ENCODE measurements at places on chromosomes 1 and 21.

GRCh38 chr1:201334325-201335173, 42.9 kb downstream of the TNNT2 start:
- no peaks in the 10 kb centered on the region for H3K36me3 ChIP-seq
- DNase-seq: no peak
- H3K27ac ChIP-seq: no peak overlapping the region

GRCh38 chr1:231170875-231171274, 9.0 kb downstream of the TRIM67 start:
- no peaks in the 10 kb centered on the region for H3K36me3 ChIP-seq
- H3K4me1 ChIP-seq: no peaks in the 10 kb centered on the region
- no peak for DNase-seq

- no peak overlapping the region for H3K27ac ChIP-seq
- H3K4me3 ChIP-seq: no peak overlapping the region
- H3K36me3 ChIP-seq: no peaks in the 10 kb centered on the region
- no peaks in the 10 kb centered on the region for H3K27me3 ChIP-seq
- no peak for DNase-seq
These were observed 65.4 kb downstream of the ZSCAN20 start for GRCh38 chr1:33537885-33538284.

- 0 out of 2 replicates have a peak, but pooled peaks cover 2% of the 10 kb centered on the region for H3K27me3 ChIP-seq
- H3K4me3 ChIP-seq: no peak overlapping the region
- no peak for DNase-seq
- no peak overlapping the region for H3K27ac ChIP-seq
These were observed 37.2 kb downstream of the SUSD4 start for GRCh38 chr1:223326776-223327175.

DNA sequence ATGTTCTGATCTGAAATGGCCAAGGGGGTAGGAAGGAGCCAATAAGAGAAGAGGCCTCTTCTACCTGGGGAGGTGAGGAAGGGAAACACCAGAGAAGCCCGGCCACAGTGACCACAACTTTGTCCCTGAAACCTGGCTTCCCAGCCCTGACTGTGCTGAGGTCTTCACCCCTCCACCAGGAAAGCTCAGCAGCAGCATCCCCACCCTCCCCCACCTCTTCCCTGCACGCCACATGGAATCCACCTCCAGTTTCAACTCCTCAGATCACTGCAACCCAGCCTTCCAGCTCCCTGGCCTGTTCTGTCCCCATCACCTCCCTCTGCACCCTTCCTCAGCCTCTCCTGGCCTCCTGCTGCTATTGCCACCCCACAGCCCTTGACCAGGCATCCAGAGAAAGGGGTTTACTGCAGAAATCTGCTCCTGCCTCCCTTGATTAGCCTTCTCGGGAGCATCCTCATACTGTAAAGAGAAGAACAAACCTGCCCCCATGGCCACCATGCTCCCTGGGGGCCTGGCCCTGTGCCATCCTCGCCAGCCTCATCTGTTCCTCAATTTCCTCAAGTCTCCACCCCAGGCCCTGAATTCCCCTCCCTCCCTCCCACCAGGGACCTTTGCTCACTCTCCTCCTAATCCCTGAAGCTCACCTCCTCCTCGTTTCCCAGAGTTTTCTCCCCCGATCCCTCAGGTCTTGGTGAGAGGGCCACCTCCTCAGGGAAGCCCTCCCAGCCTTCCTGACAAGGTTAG, 450.9 kb downstream of the MATN1 start:
- no peak for DNase-seq
- H3K27ac ChIP-seq: no peak overlapping the region
- no peaks in the 10 kb centered on the region for H3K36me3 ChIP-seq
- H3K4me1 ChIP-seq: no peaks in the 10 kb centered on the region
- H3K4me3 ChIP-seq: no peak overlapping the region

- no peak overlapping the region for H3K27ac ChIP-seq
- DNase-seq: no peak
- no peaks in the 10 kb centered on the region for H3K36me3 ChIP-seq
- no peak overlapping the region for H3K4me3 ChIP-seq
- H3K4me1 ChIP-seq: no peaks in the 10 kb centered on the region
These were observed 81.5 kb downstream of the CAMK2N1 start for GRCh38 chr1:20404466-20404865.

GRCh38 chr1:28860332-28861073, 48.5 kb downstream of the OPRD1 start:
- no peaks in the 10 kb centered on the region for H3K4me1 ChIP-seq
- no peak overlapping the region for H3K27ac ChIP-seq
- no peak for DNase-seq
- H3K36me3 ChIP-seq: no peaks in the 10 kb centered on the region
- H3K4me3 ChIP-seq: no peak overlapping the region

DNA sequence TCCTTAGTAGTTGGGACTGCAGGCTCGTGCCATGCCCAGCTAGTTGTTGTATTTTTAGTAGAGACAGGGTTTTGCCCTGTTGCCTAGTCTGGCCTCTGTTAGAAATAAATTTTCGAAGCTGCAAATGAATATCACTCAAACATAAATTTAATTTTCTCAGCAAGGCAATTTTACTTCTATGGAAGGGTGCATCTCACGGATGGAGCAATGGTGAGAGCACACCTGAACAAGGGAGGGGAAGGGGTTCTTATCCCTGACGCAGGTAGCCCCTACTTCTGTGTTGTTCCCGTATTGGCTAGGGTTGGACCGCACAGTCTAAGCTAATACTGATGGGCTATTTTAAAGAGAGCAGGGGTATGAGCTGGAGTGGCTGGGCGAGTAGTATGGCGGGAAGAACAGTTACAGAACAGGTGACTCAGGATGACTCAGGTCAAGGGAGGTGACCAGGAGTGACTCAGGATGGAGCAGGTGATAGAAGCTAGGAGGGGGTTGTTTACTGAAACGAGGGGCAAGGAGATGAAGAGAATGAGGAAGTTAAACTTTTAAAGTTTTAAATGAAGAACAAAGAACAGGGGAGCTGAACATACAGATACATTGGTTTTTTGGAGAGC, 7.5 kb downstream of the MDM4 start:
- H3K36me3 ChIP-seq: peaks cover 12% of the 10 kb centered on the region
- H3K27ac ChIP-seq: peak overlapping the region; percentile 1
- H3K4me3 ChIP-seq: no peak overlapping the region
- DNase-seq: no peak
- H3K4me1 ChIP-seq: peaks cover 35% of the 10 kb centered on the region
- no peaks in the 10 kb centered on the region for H3K27me3 ChIP-seq

DNA sequence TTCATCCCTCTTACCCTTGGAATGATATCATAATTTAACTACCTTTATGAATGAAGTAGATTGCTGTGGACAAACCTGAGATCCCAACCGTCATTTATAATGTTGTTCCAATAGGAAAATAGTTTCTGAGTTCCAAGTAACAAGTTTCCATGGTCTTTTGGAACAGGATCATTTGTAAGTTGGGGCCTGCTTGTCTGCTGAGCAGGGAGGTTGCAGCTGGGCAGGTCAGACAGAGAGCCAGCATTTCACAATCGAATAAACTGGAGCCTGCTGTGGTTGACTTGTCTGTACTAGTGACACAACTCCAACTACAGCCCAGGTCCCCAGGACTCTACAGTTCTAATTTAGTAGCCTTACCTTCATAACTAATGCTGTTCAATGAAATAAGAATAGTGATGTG, 18.6 kb upstream of the RALGPS2 start:
- H3K36me3 ChIP-seq: no peaks in the 10 kb centered on the region
- H3K27me3 ChIP-seq: no peaks in the 10 kb centered on the region

GRCh38 chr1:31991182-31991581, 22.5 kb upstream of the KHDRBS1 start:
- H3K27me3 ChIP-seq: no peaks in the 10 kb centered on the region
- no peaks in the 10 kb centered on the region for H3K36me3 ChIP-seq
- H3K4me3 ChIP-seq: no peak overlapping the region
- H3K27ac ChIP-seq: no peak overlapping the region
- DNase-seq: no peak
- H3K4me1 ChIP-seq: no peaks in the 10 kb centered on the region

- no peaks in the 10 kb centered on the region for H3K36me3 ChIP-seq
- H3K27me3 ChIP-seq: no peaks in the 10 kb centered on the region
- H3K27ac ChIP-seq: no peak overlapping the region
- H3K4me1 ChIP-seq: no peaks in the 10 kb centered on the region
- no peak overlapping the region for H3K4me3 ChIP-seq
These were observed 28.5 kb upstream of the SPSB1 start for GRCh38 chr1:9263984-9264872.

- H3K27me3 ChIP-seq: no peaks in the 10 kb centered on the region
- H3K4me3 ChIP-seq: no peak overlapping the region
- DNase-seq: no peak
- H3K27ac ChIP-seq: no peak overlapping the region
These were observed 29.6 kb upstream of the LRRC8D start for GRCh38 chr1:89791064-89791726.

GRCh38 chr1:24849672-24850295, 80.3 kb downstream of the RUNX3 start:
- no peaks in the 10 kb centered on the region for H3K36me3 ChIP-seq
- no peaks in the 10 kb centered on the region for H3K4me1 ChIP-seq
- no peaks in the 10 kb centered on the region for H3K27me3 ChIP-seq
- DNase-seq: no peak
- H3K27ac ChIP-seq: no peak overlapping the region

DNA sequence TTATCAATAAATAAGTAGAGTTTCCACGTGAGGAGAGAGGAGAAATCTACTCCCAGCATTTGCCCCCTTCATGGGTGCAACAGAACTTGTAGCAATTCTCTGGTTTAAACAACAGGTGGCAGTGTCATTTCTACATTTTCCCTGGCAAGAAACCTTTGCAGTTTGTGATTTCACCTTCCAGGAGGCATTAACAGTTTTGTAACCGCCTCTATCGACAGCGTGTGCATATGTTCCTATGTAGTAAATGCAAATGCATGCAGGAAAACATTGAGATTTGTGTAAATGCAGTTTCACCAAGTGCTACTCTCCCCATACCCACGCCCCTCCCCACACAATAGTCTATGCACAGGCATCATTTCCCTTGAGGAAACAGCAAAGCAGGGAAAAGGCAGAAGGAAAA, 494.7 kb downstream of the SMYD3 start:
- H3K27me3 ChIP-seq: no peaks in the 10 kb centered on the region
- no peak overlapping the region for H3K27ac ChIP-seq
- H3K36me3 ChIP-seq: no peaks in the 10 kb centered on the region
- H3K4me1 ChIP-seq: no peaks in the 10 kb centered on the region

- H3K4me1 ChIP-seq: no peaks in the 10 kb centered on the region
- H3K27me3 ChIP-seq: no peaks in the 10 kb centered on the region
- H3K27ac ChIP-seq: no peak overlapping the region
- no peaks in the 10 kb centered on the region for H3K36me3 ChIP-seq
- H3K4me3 ChIP-seq: no peak overlapping the region
These were observed 111.1 kb downstream of the GLUL start for GRCh38 chr1:182280504-182280900.

GRCh38 chr1:18635891-18636595, 5.4 kb downstream of the PAX7 start:
- peaks cover 28% of the 10 kb centered on the region for H3K27me3 ChIP-seq
- DNase-seq: no peak

GRCh38 chr1:191669629-191670028, 488.6 kb upstream of the RGS18 start:
- H3K36me3 ChIP-seq: no peaks in the 10 kb centered on the region
- H3K27ac ChIP-seq: no peak overlapping the region
- no peaks in the 10 kb centered on the region for H3K27me3 ChIP-seq
- H3K4me3 ChIP-seq: no peak overlapping the region
- no peaks in the 10 kb centered on the region for H3K4me1 ChIP-seq
- DNase-seq: no peak

- no peaks in the 10 kb centered on the region for H3K36me3 ChIP-seq
- H3K27ac ChIP-seq: no peak overlapping the region
- H3K4me3 ChIP-seq: no peak overlapping the region
- no peaks in the 10 kb centered on the region for H3K4me1 ChIP-seq
- DNase-seq: no peak
These were observed 65.4 kb downstream of the TIAM1 start for GRCh38 chr21:31278511-31279130.

DNA sequence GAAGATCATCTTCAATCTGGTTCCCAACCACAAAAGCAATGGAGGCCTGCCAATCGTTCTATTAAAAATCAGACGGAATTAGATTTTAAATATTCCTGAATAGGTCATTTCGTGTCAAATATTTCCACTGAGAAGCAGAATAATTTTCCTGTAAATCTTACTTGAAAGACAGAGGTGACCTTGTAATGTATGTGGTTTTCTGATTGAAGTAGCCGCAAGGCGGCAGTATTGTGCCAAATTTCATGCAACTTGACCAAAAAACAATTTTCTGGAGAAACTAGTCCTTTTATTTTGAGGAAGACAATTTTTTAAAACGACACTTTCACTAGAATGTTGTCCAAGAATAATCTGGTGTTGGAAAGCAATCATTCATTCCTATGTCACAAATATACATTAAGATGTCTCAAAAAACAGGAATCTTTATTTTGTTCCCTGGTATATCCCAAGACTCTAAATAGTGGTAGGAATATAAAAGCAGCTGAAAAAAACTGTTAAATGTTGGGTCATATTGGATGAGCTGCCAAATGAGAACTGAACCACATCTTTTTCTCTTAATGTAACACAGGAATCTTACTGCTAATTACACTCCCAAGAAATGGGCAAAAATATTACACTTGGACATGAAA, 33.6 kb downstream of the SPAG17 start:
- no peak overlapping the region for H3K4me3 ChIP-seq
- no peaks in the 10 kb centered on the region for H3K36me3 ChIP-seq
- H3K4me1 ChIP-seq: no peaks in the 10 kb centered on the region
- no peak overlapping the region for H3K27ac ChIP-seq
- no peaks in the 10 kb centered on the region for H3K27me3 ChIP-seq
- DNase-seq: peak; percentile 8

DNA sequence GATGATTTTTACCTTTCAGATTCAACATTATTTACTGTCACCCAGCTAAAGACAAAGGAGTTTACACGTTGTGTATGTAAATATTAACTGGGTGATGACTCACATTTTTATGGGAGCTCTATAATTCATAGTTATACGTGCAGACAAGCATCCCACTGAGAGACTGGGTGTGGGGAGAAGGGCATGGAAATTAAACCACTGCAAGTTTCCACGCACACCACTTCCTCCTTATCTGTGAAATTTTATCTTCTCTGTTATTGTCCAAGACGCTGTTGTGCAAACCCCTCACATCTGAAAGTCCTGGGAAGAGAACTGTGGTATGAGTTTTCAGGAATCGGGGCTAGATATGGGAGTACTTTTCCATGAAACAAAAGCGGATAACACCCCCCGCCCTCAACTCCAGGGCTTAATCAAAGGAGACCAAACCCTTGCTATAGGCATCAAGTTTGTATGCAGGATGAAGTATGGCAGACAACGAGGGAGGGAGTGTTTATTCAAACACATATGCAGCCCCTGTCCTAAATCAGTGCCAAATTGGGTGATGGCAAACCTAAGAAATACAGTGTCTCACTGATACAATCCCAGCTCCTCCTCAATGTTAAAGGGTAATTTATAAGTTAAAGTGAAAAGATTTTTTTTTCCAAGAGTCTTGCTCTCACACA, 23.3 kb upstream of the DPT start:
- DNase-seq: no peak
- no peaks in the 10 kb centered on the region for H3K27me3 ChIP-seq
- no peaks in the 10 kb centered on the region for H3K36me3 ChIP-seq
- H3K27ac ChIP-seq: no peak overlapping the region

- no peak for DNase-seq
- H3K27ac ChIP-seq: no peak overlapping the region
- H3K27me3 ChIP-seq: no peaks in the 10 kb centered on the region
- H3K36me3 ChIP-seq: no peaks in the 10 kb centered on the region
These were observed 16.9 kb upstream of the EFCAB14 start for GRCh38 chr1:46735708-46736324.

- no peaks in the 10 kb centered on the region for H3K27me3 ChIP-seq
- H3K27ac ChIP-seq: no peak overlapping the region
- H3K4me3 ChIP-seq: no peak overlapping the region
- DNase-seq: no peak
- no peaks in the 10 kb centered on the region for H3K4me1 ChIP-seq
These were observed 44.4 kb downstream of the VAV3 start for GRCh38 chr1:107920561-107920960.

Measured in GM12878 (cell line).